ENCODE measurements at places on chromosomes 1 and 21.

DNA sequence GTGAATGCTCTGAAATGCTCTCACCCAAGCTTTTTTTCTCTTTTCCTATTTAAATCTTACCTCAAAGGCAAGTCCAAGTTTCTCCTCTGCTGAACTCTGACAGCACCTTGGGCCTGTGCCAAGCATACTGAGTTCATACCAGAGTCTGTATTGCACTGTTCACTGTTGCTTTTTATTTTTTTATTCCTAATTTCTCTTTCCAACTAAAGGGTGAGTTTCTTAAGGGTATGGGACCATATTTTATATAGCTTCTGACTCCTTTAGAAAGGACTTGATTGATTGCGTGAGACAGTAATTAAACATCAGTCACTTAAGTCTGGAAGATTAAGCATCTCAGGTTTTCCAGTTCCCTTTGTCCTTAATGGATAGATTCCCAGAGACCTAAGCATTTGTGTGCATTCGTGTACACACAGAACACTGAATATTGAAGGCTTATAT, 69.9 kb downstream of the CACHD1 start:
- no peak for DNase-seq

DNA sequence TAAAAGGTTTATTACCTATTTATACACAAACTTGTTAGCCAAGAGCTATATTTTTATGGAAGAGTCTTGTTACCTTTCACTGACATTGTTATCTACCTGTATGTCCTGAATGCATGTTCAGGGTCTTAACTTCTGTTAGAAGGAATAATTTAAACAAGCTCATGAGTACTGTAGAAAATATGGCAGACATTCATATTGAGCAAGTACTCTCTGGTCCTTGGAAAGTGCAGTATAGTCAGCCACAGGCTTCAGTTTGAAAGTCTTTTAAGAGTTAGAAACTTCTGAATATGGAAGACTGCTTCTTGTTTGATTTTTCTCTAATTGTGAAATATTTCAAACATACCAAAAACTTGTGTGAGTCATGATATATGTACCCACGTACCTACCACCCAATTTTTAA, 16.6 kb downstream of the DIP2A start:
- DNase-seq: no peak

DNA sequence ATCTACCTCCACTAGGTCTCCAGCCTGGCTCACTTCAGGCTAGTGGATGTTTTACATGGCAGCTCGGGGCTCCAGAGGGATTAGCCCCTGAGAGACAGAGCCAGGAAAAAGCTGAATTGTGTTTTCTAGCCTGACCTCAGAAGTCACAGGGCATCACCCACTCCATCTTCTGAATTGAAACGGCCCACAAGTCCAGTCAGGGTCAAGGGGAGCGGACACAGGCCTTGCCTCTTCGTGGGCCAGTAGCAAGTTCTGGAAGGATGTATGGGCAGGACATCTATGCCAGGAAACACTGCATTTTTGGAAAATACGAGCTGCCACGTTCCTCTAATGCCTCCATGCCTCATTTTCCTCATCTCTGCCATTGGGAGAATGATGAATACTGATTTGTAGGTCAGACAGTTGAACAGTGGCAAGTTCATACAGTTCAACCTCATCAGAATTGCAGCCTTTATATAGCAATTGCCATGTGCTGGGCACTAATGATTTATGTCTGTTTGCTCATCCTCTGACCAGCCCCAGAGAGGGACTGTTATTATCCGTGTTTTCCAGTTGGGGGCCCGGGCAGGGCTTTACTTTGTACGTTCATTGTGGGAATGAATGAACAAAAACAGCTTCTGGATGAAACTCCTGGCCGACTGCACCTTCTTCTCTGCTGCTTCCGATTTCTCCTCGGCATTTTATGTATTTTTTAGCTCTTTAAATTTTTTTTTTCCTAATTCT, 23.2 kb upstream of the PCBP3 start:
- no peak for DNase-seq

DNA sequence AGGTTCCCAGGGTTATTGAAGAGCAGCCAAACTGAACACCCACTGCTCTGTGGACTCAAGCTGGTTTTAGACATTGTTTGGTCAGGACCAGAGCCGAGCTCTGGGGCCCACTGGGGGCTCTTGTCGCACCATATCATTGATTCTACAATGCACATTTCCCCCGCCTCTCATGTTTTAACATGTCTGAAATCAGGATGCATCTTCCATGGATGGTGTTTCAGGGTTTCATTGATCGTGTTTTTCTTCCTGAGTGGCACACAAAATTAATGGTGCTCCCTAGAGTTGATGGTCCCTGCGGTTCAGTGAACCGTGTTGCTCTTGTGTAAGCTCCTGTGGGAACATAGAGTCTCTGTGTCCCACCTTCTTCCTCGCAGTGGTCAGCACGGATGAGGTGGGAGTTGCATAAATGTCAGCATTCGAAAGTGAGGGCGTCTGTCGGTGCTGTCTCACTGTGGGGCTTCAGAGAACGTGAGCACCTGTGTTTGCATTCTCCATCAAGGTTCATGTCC, 38.3 kb downstream of the GALNT2 start:
- DNase-seq: no peak

GRCh38 chr1:43861337-43861736, 72.3 kb upstream of the ARTN start:
- no peak for DNase-seq

- no peak for DNase-seq
Observed at GRCh38 chr1:70115315-70115714, 90.1 kb downstream of the LRRC40 start.

DNA sequence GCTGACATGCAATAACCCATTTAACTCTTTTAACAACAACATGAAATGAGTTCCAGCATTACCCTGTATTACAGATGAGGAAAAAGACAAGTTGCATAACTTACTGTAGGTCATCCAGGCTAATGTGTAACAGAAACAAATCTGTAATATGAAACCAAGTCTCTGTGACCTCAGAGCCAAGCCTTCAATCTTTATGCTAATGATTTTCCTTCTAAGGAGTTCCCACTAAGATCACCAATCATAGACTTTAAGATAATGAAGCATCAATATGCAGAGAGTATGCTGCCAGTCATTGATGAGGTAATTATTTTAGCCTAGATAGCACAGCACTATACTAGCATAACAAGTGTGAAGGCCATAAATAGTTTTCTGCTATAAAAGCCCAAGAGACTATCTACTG, 35.6 kb upstream of the RNPC3 start:
- no peak for DNase-seq

- DNase-seq: peak; percentile 11
Observed at GRCh38 chr1:214354440-214355148, 73.6 kb downstream of the SMYD2 start.

DNA sequence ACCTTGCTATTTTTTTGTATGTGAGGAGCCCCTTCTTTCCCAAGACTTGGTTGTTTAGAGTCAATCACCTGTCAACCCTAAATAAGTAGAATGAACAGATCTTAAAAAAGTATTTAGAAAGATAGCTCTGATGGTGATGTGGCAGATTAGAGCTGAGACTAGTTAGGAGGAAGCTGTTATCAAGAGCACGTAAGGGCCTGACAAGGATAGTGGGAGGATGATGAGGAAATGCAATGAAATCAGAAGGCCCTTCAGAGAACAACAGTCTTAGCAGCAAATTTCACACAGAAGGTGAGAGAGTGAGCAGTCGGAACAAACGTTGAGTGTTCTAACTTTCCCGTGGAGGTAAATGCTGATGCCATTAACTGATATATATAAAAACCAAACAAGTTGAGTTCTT, 15.9 kb upstream of the S1PR1 start:
- DNase-seq: no peak

DNA sequence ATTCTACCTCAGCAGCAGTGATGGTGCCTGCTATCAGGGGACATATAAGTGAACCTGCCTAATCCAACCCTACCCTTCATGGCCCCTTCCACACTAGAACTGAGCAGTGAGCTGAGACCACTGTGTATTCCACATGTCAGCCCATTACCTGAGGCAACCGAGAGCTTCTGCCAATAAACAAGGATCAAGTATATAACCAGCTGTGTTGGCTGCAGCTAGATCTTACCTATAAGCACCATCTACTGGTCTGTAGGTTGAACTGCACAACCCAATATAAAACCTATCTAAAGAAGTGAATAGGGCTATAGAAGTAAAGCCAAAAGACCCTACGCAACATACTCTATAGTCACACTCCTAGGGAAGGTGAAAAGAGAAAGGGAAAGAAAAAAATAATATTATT, 376.9 kb downstream of the HHIPL2 start:
- peak; percentile 9 for DNase-seq

- no peak for DNase-seq
Observed at GRCh38 chr1:51316113-51316845, 14.1 kb downstream of the TTC39A start.

DNA sequence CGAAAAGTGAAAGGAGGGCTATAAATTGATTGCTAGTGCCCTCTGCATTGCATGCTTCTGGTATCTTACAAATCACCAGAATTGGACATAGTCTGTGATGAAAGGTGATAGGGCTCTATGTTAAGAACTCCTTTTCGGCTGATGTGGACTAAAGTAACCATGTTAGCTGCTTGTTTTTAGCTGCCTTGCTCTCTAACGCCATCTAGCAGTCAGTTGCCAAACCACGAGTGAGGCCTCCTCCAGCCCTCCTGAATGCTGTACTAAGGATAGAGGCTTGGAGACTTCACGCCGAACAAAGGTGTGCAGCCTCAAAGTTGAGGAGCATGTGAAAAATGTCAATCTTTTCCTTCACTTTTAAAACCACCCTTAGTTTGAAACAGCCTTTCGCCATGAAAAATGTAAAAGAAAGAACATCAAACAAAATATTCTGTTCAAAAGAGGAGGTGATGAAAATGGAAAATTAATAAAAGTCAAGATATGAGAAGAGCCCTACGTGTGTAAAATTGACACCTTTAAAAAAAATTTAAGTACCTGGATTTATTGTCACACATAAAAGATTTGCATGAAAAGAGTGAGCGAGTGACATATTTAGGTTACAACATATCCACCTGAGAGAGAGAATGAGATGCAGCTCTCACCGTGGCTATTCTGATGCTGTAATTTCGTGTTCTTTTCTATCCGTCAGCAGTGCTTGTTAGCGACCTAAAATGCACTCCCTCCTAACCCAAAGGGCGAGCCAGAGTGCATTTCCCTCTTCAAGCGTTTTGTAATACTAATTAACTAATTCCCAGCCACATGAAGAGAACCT, 8.1 kb downstream of the LRRC53 start:
- peak; percentile 75 for DNase-seq

DNA sequence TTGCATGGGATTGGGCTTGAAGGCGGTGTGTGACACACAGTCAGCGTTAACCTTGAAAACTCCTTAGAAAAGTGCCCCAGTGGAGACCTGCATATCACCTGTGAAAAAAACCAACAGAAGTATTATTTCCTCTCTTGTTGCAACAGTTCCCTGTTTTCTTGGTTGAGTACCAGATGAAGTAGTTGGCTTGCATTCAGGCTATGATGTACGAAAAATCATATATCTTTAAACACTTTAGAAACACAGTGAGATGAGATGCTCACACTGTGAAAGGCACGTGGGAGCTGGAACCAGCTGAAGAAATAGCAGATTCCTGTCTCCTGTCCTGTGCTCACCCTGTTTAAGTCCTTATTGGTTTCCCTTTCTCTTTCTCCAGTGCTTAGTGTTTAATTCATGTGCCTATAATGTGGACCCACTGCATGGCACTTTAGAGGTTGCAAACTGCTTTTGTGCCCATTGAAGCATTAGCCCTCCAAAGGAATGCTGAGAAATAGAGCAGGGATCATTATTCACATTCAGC, 2.8 kb downstream of the CAMK1G start:
- no peak for DNase-seq

GRCh38 chr1:23597635-23598388, 38.5 kb upstream of the ID3 start:
- DNase-seq: no peak

DNA sequence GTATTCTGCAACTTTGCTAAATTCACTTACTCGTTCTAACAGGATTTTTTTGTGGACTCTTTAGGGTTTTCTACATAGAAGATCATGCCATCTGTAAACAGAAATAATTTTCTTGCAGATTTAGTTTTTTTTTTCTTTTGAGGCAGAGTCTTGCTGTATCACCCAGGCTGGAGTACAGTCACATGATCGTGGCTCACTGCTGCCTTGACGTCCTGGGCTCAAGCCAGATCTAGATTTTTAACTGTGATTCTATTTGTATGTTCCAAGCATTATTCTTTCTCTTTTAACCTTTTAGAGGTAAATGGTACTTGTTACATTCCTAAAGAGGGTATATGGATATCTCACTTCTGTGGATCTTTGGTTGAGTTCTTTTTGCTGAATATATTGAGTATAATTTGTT, 18.6 kb downstream of the FABP3 start:
- no peak for DNase-seq

GRCh38 chr1:160376525-160377131, 9.8 kb downstream of the NHLH1 start:
- peak; percentile 66 for DNase-seq

- no peak for DNase-seq
Observed at GRCh38 chr1:2503554-2504224, 22.7 kb downstream of the PANK4 start.

DNA sequence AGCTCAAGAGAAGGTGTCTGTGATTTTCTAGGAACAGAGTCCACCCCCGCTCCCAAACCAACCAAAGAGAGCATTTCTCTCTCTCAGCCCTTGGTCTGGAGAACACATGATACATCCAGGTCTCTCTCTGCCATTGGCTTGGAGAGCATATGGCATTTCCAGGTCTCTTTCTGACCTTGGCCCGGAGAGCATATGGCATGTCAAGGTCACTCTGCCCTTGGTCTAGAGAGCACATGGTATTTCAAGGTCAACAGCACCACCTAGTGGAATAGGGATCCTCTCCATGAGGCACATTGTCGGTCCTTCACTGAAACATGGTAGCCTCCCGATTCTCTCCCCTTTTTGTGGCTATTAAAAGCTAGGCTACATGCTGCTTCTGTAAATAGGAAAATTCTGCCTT, 437.7 kb upstream of the OLFM3 start:
- peak; percentile 85 for DNase-seq

GRCh38 chr21:37628362-37628761, 261.8 kb downstream of the DYRK1A start:
- no peak for DNase-seq

DNA sequence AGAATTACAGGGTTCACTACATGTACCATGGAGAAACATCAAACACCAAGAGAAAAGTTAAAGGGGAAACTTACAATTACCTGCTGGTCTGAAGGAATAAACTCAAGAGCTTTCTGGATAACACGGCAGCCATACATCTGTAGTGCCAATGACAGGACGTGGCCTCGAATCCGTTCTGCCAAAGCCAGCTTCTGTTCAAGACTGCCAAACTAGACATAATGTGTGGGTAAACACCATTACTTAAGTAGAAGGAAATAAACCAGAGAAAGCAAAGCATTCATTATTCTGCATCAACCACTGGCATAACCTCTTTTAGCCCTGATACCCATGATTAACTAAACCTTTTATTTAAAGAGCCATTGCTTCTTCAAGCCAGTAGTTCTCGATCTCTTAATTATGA, 41.5 kb upstream of the SDC3 start:
- DNase-seq: no peak

- DNase-seq: peak; percentile 67
Observed at GRCh38 chr1:146035048-146035423, 13.5 kb upstream of the HJV start.

GRCh38 chr1:110118636-110119396, 6.6 kb downstream of the UBL4B start:
- peak; percentile 25 for DNase-seq
